ENCODE measurements at places on chromosomes 7 and 10. TPM values are rescaled to one million over a fixed set of nuclear protein-coding genes. Genes with fewer than 3 reads are reported as not detected.

Gene ZCWPW1
- total RNA-seq = 1.9 TPM

Gene CELF2
- total RNA-seq = 4.2 TPM

Gene C10orf90
- 0.26 TPM for total RNA-seq

Gene THNSL1
- 1.7 TPM for total RNA-seq

Gene TMEM176B
- total RNA-seq = 21.2 TPM

Gene FOXP2
- 6.7 TPM for total RNA-seq

Gene CADPS2
- total RNA-seq = 2.7 TPM

Gene TSPAN12
- total RNA-seq = 1.3 TPM

Measured in esophagus squamous epithelium (tissue), 5 donors.